Osteocyte (in vitro differentiated cells): ENCODE measurements at places on chromosomes 13 and 19. TPM values are rescaled to one million over a fixed set of nuclear protein-coding genes. Genes with fewer than 3 reads are reported as not detected.

The DCLK1 gene
- 7.8 and 9.1 TPM in 2 replicates for total RNA-seq

The NOSIP gene
- total RNA-seq, result 58.7 and 66.2 TPM in 2 replicates

The SLC7A1 gene
- total RNA-seq, result 84.0 and 88.7 TPM in 2 replicates

GRCh38 chr19:1063909-1064660 is 2.9 kb upstream of the ARHGAP45 start:
- DNase-seq, result no peak

DNA sequence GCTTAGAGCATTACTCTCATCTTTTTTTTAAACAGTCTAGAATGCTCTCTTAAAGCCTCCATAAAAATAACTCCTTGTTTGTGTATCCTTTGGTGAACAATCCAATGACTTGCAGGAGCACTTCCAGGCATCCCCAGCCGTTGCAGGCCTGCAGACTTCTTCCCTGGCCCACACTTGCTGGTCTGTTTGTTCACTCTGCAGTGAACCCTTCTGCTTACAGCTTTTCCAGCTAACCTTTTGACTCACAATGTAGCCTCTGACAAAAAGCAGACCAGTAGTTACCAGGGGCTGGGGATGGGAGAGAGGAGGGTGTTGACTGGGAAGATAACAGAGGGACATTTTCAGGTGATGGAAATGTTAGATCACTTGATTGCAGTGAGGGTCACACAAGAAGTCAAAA is 9.1 kb downstream of the GPR42 start:
- DNase-seq, result peak; percentile 32

DNA sequence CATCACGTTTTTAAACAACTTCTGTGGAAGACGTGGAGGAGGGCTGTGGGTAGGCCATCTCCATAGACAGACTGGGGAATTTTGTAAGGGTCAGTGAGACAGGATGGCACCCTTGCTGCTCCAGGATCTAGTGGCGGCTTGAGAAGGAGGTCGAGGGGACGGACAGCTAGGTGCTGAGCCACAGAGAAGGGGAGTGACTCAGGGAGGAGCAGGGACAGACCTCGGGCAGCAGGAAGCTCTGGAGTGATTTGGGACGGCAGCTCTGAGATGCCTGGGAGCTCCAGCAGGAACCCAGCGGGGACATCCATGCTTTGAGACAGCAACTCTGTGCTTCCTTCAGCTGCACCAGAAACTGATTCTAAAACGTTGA is 169.1 kb upstream of the SOX1 start:
- peak; percentile 38 for DNase-seq

- no peak for DNase-seq
These were observed 2.5 kb downstream of the PCDH8 start for GRCh38 chr13:52845766-52846566.

DNA sequence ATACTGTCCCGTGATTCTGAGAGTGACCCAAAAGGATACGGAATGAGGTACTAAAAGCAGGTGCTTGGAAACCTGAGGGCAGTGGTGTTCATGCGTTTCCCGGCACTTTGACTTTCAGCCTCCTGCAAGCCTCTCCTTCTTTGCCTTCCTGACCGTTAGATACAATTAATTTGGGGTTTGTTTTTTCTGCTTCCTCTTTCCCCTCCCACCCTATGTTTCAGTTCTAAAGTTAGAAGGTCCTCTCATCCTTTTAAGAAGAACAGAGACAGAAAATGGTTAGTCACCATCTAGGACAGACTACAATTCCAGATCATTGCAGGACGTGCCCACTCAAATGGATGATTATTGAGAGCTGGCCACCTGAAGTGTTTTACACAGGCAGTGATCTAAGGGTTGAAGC is 1.8 kb upstream of the LILRB4 start:
- DNase-seq, result no peak
